ENCODE measurements at places on chromosomes 7 and 10. TPM values are rescaled to one million over a fixed set of nuclear protein-coding genes. Genes with fewer than 3 reads are reported as not detected.
A peak's percentile ranks its signal among the peaks of the same experiment; 100 is the strongest.

The SIRT1 gene
- 21.9 TPM for total RNA-seq

DNA sequence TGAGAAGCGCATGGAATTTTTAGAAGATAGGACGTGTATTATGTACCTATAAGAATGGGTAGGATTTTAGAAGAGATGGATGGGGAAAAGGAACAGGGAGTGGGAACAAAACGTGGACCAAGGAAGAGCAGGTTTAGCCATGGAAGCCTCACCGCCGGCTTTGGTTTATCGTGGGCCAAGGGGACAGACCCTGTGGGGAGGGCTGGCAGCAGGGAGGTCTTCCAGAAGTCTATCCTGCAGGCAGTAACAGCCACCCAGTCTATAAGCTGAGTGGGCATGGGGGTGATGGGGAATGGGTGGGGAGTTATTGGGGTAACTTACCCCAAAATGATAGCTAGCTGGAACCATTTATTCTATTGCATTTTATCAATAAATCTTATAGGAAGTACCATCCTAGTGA, 44.9 kb downstream of the IKZF1 start:
- no peak for DNase-seq

DNA sequence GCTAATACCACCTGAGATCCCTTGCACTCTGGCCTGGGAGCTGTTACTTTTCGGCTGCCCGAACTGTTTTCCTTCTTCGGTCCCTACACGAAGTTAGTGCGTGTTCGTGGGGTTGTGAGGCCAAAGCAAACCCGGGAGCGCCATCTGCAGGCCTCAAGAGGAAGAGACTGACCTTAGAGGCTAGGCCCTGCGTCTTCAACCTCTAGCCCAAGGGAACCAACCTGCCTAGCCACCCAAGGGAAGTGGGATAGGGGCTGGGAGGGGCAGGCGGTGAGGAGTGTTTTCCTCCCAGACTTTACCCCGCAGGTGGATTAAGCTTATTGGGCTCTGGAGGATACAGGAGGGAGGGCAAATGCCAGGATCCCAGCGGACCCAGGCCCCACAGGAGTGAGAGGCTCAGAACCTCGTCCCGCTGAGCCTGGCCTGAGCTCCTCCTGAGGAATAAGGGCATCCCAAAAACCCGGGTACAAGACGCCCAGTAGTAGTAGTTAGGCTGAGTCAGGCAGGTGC, 1.7 kb upstream of the PAX2 start:
- peak; percentile 68 for DNase-seq

The OGDHL gene
- total RNA-seq = 0.10 TPM

- no peak for DNase-seq
Measured at GRCh38 chr7:139669106-139670061, 108.4 kb downstream of the HIPK2 start.

The SPDYE1 gene
- not detected for total RNA-seq

DNA sequence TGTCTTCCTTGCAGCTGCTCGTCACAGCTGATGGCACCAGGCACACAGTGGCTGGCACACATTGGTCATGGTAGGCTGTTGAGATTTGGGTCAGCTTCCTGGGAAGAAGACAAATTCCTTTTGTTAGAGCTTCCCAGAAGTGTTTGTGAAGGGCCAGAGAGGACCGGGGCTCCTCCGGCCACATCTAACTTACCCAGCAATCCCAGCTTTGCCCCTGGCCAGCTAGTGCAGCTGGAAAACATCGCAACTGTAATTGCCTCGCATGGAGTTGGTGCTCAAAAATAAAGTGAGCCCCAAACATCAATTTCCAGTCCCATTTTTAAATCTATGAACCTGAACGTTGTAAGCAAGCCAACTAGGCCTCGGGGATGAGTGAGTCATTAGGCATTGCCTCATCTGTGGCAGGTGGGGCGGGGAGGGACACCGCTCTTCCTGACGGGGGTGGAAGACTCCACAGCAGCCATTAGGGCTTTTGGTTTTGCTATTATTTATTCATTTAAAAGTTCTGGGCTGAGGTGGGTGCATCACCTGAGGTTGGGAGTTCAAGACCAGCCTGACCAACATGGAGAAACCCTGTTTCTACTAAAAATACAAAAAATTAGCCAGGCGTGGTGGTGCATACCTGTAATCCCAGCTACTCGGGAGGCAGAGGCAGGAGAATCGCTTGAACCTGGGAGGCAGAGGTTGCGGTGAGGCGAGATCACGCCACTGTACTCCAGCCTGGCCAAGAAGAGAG, 12.4 kb downstream of the CPA5 start:
- DNase-seq = no peak

DNA sequence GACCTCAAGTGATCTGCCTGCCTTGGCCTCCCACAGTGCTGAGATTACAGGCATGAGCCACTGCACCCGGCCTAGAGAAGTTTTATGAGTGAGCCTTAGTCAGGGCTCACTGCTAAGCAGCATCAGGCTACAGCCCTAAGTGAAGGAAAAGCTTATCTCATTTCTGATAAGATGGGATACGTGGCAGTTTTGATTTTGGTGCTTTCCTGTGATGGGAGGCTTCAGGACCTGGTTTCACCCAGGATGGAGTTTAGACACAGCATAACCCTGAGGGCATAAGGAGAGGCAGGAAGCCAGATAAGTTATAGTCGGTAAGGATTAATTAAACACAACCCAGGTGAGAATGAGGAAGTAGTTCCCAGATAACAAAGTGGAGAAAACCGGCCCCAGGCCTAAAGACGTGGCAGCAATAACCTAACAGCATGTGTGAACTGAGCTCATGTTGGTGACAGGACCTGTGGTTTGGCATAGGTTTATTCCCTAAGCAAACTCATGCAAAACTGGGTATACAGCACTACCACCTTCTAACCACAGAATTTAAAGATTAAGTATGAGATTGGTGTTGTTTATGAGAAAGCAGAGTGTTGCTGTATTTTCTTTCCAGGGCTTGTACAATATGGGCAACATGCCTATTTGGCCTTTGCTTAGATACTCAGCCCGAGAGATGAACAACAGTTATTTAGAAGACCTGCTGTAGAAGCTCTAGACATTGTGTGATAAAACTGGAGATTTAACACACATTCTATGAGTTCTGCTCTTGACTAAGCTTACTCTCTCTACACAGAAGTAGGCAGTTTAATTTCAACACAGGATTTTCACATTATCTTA, 119.4 kb downstream of the COL28A1 start:
- DNase-seq = no peak

GRCh38 chr7:98285157-98286092, 3.9 kb downstream of the BRI3 start:
- no peak for DNase-seq

DNA sequence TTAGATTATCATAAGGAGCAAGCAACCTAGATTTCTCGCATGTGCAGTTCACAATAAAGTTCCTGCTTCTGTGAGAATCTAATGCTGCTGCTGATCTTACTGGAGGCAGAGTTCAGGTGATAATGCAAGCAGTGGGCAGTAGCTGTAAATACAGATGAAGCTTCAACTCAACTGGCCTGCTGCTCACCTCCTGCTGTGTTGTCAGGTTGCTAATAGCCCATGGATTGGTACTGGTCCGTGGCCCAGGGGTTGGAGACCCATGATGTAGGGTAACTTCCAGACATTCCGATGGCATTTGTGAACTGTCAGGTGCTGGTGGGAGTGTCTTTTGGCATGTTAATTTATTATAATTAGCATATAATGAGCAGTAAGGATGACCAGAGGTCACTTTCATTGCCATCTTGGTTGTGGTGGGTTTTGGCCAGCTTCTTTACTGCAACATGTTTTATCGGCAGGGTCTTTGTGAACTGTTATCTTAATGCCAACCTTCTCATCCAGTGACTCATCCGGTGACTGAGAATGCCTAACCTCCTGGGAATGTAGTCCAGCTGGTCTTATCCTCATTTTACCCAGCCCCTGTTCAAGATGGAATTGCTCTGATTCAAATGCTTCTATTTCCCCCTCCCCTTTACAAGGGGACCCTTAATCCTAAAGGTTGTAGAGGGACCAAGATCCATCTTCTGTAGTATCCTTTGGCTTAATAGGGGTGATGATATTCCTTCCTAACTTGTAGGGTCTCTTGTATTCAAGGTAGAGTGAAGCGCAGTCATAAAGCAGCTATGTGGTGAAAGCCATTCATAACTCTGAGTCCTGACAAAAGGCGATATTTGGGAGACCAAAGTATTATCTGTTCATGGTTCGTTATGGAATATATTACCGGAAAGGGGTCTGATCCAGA, 165.8 kb downstream of the CCSER2 start:
- DNase-seq = no peak

The OR2A12 gene
- not detected for total RNA-seq

The CCDC126 gene
- 6.2 TPM for total RNA-seq

The CYP26C1 gene
- total RNA-seq = 0.11 TPM

GRCh38 chr10:86824151-86824550, 67.7 kb downstream of the BMPR1A start:
- DNase-seq = no peak

DNA sequence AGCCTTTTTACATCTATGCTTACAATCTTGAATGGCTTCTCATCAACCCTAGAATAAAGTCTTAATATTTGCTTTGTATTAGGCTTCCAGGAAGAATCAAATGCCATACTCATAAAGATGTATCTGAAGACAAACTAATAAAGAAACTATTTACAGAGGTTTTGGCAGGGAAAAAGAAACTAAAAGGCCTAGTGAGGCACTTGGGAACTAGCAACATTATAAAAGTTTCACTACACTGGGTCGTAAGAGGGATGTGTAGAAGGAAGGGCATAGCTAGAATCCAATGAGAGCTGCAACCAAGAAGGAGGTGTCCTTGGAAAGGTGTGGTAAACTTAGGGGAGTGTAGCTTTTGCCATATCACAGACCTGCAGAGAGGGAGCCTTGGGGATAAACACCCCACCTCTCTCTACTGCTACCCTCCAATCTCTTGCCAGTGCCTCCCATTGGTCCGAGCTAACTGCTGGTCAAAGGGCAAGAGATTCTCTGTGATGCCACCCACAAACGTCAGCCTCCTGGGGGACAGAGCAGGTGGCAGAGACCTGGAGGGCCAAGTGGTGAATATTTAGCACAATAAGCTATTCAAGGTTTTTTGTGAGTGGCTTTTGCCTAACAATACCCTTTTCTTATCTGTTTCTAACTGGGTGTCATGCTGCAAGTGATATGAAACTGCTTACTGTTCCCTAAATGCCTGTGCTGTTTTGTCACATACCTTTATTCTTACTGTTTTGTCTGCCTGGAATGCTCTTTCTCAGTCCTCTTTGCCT, 60.7 kb downstream of the CPED1 start:
- DNase-seq = no peak

DNA sequence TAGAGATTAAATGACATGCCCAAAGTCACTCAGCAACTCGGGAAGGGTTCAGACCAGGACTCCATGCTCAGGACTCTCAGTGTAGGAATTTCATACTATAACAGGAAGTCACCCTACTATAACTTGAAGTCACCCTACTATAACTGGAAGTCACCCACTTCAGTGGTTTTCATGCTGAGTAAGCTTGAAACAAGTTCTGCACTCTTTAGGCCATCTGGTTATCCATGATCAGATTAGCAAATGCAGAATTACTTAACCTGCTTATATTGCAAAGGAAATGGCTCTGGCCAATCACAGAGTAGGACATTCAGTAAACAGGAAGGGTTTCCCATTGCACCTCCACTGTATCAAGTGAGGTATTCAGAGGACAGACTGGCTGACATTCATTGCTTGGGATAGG, 1240.4 kb downstream of the GATA3 start:
- DNase-seq = peak; percentile 21

DNA sequence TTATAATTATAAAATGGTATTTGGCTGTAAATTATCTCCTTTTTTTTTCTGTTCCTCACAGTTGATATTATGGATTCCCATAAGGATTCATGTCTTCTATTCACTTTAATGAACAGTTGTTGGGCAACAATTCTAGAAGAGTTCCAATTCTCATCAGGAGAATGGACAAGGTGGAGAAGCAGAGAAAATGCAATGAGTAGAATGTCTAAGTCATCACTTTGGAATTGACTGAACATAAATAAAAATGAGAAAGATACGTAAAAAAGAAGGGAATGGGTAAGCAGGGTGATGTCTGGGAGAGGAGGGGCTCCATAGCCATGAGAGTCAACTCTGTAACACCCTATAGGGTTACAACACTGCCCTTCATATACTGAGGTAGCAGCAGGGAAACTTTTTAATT, 1.8 kb upstream of the CAV2 start:
- DNase-seq = no peak

DNA sequence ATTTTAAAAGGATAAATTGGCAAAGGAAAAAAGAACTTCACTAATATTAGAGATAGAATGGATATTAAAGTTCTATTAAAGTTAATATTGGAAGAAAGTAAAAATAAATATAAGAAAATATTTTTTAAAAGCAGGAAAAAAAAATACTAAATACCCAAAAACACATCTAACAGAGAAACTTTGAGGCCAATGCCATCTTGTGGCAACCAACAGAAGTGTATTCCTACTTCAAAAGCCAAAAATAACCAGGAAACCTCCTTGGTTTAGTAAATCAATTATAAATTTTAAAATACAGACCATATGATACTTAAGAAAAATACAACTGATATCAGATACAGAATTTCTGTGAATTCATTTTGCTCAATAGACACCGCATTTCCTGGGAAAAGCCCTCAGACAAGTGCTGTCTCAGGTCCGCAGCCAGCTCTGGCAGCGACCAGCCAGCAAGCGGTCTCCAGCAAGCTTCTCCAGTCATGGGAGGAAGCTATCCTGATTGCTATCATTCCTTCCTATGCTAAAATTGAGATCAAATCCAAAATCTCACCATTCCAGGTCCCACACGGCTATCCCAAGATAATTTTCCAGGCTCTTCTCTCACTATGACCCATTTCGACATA, 65.3 kb downstream of the LMBR1 start:
- no peak for DNase-seq

DNA sequence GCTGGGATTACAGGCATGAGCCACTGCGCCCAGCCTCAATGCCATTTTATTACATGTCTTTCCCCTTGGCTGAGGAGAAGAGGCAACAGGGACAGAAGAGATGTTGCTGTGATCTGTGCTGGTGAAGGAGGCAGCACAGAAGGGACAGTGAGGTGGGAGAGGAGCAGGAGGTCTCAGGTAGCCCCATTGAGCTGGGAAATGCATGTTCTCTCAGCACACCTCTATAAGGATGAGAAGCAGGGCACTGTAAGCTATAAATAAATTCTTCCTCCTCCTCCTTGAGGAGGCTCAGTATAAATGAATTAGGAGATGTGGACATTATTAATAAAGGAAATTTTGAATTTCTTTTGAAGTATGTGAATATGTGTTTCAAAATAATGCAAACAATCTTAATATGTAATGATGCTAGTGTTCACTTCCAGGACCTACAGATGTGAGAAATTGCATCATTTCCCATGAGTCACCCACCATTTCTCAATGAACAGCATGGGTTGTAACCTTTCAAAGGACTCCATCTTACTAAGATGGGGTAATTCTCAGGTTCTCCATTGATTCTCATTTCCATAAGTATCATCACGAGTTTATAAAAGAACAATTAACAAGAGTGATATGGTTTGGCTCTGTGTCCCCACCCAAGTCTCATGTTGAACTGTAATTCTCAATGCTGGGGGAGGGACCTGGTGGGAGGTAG, 88.9 kb upstream of the ODAD2 start:
- no peak for DNase-seq

The ZNF487 gene
- total RNA-seq = 4.8 TPM
